HL-60 (cell line): ENCODE measurements at places on chromosomes 5 and 9.
A peak's percentile ranks its signal among the peaks of the same experiment; 100 is the strongest.

GRCh38 chr5:154646745-154647113, 108.4 kb upstream of the LARP1 start:
- DNase-seq = no peak

- DNase-seq = no peak
Measured at GRCh38 chr5:172162323-172162986, 25.6 kb downstream of the STK10 start.

DNA sequence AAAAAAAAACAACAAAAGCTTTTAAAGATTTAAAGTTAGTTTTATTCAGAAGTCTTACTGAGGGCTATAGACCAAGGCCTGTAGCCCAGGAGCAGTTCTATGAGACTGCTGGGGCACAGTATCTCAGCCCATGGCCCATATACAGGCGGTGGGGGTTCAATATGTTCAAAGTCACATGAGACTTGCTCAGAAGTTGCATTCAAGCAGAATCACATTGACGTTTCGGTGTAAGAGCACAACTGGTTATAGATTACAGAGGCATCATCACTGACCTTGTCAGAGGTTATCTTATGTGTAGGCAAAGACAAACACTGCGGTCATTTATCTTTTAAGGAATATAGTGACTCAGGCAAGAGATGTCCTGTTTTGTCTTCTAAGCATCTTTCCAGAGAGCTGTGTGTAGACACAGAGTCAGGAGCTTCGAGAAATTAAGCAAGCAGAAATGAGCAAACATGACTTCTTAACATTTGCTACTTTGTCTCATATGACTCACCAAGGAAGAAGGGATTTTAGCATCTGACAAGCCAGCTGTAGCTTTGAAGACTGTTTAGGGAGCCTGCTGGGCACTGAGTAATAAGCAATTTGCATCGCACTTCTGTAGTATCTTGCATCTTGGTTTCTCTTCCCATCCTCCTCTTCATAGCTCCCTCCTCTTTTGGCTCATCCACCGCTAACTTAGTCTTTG, 12.9 kb upstream of the F2RL1 start:
- no peak for DNase-seq

- no peak for DNase-seq
Measured at GRCh38 chr5:168014433-168015123, 276.9 kb upstream of the WWC1 start.

GRCh38 chr5:43639566-43639965, 36.6 kb downstream of the NNT start:
- DNase-seq = no peak

DNA sequence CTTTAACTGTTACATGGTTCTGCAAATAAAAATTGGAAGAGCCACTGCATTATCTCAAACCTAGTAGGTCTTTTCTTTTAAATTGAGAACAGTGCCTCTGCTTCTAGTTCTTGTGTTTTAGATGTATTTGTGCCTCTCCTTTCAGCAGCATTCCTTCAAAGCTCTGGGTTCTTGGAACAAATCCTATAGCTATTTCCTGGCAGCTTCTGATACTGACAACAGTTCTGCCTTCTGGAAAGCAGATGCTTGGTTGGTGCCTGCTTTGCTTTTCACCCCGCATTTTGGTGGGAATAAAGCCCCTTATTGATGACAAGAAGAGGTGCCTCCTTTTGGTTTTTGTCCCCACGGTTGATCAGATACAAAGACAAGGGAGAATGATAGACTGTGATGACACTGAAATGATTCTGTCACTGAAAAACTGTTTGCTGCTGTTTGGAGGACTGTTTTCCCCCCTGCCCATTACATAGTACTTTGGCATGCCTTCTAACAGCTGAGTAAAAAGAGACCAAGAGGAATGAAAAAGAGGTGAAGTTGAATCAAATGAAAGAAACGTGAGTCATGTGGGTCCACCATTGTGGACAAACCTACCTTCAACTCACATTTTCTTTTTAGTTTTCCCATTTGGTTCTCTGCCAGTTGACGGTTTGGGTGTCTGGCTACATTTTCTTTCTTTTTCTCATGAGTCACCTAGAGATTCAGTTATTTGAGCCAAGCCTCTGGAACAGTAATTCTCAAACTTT, 5.6 kb downstream of the PTCD2 start:
- DNase-seq = no peak

DNA sequence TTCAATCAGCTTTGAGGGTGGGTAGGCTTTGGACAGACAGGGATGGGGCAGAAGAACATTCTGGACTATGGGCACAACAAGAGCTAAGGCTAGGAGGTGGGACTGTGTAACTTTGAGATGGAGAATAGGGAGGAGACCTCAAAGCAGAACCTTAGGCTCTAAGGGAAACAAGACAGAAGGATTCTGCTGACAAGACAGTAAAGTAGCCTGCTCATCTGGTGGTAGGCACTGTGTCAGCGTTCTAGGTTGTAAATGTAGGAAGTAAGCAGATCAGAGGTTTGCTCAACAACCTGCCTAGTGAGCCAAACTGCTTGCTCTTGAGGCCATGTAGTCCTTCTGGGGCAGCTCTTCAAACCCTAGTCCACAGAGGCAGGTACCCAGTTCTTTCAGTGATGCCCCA, 15.0 kb upstream of the IL12B start:
- DNase-seq = peak; percentile 73

DNA sequence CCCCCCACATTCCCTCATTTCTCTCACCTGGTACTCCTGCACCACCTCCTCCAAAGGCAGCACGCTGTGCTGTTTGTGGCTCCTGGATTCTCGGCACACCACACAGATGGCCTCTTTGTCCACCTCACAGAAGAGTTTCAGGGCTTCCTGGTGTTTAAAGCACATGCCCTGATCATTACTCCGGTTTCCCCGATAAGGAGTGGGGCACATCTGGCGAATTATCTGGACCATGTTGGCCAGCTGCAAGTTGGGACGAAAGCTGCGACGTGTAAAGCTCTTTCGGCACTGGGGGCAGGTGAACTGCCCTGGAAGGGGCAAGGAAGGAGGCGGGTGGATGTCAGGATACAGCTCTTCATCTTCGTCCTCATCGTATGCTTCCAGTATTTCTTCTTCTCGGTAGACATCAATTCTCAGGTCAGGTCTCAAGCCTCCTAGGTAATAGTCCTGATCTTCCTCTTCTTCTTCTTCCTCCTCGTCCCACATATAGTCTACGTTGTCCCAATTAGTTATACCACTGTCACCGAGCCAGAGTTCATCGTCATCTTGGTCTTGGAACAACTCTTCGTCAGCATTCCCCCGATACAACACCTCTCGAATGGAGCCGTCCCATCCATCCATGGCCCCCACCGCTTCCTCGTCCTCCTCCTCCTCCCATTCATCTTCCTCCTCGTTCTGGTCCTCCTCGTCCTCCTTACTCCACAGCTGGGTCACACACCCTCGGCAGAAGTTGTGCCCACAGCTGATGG, 796 bp downstream of the TRIM52 start:
- DNase-seq = no peak

DNA sequence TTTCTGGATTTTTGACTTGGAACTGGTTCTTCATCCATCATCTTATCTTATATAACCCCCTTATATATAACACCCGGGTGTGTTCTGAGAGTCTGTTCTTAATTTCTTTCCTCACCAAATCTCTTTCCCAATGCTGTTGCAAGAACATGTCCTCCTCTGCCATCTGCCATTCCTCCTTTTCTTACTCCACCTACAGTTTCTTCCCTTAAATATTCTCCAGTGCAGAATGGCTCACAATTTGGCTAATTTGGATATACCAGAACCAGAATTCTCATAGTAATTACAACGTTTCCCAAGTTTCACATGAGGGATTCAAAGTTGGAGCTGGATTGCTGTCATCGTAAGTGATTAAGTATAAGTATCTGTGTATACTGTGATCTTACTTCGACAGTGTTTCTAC, 28.0 kb downstream of the SKP2 start:
- DNase-seq = no peak

DNA sequence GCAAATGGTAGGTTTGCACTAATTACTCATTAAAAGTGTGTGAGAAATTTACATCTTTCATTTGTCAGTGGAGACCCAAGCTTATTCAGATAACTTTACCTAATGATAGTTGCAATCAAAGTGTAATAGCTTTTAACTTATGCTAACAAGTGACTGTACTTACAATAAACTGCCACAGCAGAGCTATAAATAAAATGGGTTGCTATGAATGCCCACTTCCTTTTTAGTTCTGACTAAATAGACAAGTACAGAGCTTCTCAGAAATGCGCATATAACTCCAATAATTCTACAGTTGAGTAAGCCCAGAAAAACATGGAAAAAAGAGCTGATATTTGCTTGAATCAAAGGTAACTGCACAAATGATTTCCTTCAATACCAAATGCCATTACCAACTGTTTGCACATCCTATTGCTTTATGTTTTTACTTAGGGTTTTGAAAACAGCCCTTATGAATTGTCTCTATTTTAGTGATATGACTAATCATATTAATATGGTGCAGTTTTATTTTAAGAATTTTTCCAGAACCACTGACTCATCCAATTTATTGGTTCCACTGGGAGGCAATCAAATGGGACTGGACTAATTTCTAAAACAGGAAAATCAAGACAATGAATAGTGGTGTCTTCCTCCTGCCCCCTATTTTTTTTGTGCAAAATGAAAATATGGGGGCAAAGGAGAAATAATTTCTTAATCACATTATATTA, 84.1 kb downstream of the PPP2R2B start:
- DNase-seq = no peak

GRCh38 chr5:36378551-36378950, 76.8 kb upstream of the RANBP3L start:
- DNase-seq = no peak

DNA sequence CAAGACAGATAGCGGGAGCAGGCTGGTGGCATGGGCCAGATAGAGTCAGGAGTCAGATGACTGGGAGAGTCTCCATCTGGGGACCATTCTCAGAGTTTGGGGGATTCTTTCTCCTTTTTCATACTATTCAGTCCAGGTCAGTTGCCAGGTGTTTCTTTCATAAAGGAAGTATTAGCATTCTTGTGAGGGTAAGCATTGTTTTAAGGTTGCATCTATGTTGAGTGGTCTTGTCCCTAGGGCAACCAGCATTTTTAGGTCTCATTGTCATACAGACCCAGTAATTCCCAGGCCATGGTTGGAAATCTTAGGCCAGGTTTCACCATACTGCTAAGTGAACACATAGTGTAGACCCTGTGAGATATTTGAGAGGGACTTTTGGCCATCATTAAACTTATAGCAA, 122.3 kb upstream of the POC5 start:
- DNase-seq = no peak

- DNase-seq = peak; percentile 25
Measured at GRCh38 chr5:136332223-136333015, 32.9 kb downstream of the TRPC7 start.

DNA sequence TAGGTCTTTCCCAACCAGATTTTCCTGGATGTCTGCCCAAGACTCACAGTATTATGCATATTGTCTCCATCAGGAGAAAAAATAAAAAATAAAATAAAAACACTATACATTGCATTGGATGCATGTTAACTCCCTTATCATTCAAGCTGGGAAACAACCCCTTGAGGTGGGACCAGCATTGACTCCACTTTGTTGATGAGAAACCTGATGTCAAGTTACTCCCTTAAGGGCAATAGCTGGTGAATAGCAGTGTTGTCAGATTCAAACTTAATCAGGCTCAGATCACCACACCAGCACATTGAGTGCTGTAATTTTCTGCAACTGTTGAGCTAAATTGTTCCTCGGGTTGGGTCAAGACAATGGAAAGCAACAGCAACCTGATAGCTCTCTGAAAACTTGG, 264.0 kb upstream of the TRIM32 start:
- no peak for DNase-seq

- DNase-seq = no peak
Measured at GRCh38 chr5:55134053-55134722, 25.8 kb upstream of the GPX8 start.

GRCh38 chr9:121252104-121252851, 15.7 kb upstream of the GSN start:
- peak; percentile 86 for DNase-seq

GRCh38 chr5:84016085-84016484, 295.4 kb upstream of the HAPLN1 start:
- DNase-seq = no peak

DNA sequence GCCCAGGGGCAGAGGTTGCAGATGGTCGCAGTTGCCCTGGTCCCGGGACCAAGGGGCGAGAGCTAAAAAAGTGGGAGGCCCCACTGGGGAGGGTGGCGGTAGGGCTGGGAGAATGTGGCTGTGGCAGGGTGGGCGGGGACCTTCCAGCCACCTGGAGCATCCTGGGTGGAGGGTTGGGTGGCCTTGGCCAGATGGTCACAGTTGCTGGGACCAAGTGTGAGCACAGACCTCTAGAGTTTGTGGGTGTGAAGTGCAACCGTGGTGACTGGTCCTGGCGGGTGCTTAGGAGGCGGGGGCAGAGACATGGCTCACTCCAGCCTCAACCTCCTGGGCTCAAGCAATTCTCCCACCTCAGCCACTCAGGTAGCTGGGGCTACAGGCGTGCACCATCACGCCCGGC, 5.7 kb upstream of the TRAF2 start:
- no peak for DNase-seq

DNA sequence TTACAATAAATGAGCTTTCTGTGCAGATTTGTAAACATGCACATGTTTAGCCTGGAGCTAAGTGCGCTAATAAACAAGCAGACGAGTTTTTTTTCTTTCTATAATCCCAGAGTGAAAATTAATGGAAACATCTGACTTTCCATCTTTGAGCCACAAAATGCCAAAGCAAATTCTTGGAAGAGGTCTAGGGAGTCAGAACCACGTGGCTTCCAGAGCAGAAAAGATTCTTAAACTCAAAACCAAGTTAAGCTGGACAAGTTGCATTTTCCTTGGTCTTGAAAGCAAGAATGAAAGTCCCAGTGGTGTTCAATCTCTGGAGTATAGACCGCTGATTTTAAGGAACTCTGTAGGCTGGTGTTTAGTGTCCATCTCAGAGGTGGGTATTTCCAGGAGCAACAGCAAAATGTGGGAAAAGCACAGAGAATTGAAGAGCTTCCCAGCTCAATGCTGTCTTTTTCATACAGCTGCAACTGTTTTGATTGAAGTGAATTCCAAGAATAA, 71.4 kb downstream of the MYO10 start:
- no peak for DNase-seq

GRCh38 chr5:59569608-59570334, 323.8 kb downstream of the PDE4D start:
- DNase-seq = no peak

DNA sequence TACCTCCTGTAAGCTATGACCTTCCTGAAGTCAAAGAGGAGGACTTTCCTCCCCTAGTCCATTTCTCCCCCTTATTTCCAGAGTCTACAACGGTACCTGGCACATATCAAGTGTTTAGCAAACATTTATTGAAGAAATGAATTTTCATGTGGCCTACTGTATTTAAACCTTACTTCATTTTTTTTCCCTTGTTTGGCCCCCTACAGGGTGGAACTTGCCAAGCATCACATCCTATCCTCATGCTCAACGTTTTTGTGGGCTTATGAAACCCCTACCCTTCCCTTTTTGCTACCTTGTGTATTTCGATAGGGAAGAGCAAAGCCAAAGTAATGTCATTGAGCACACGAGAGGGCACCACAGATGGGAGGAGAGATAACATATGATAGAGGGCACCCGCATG, 1857.8 kb upstream of the WWC1 start:
- DNase-seq = no peak

- DNase-seq = no peak
Measured at GRCh38 chr5:149485655-149486615, 65.3 kb downstream of the CSNK1A1 start.

GRCh38 chr9:136074706-136075105, 20.4 kb downstream of the NACC2 start:
- DNase-seq = no peak

GRCh38 chr5:100889165-100889743, 13.8 kb downstream of the ST8SIA4 start:
- DNase-seq = no peak
